ENCODE measurements at places on chromosomes 6 and 20.

GRCh38 chr6:125947615-125948014 is 9.0 kb upstream of the HINT3 start:
- DNase-seq = no peak

DNA sequence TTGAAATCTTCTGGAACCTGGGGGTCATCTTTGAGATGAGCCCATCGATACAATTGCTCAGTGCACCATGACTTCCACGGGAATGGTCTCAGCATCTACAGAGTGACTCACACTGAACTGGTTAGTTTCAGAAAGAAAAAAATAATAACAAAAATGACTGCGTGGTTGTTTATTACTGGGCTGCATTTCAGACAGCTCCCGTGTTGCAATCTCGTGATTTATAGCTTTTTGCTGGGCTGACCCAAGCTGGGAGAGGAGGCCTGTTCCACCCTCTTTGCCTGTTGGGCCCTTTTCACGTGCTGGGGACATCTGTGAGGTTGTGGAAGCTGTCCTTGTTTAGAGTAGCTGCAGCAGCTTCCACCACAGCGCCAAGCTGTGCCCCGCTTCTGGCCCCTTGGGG is 225.5 kb downstream of the BMP7 start:
- DNase-seq = no peak

- no peak for DNase-seq
Measured at GRCh38 chr20:17935186-17935585, 33.4 kb downstream of the SNX5 start.

- no peak for DNase-seq
Measured at GRCh38 chr6:110520992-110521543, 44.7 kb upstream of the SLC22A16 start.
